Pulmonary artery endothelial cell (primary cell): ENCODE measurements at places on chromosomes 2 and 18. TPM values are rescaled to one million over a fixed set of nuclear protein-coding genes. Genes with fewer than 3 reads are reported as not detected.

The KIF1A gene
- total RNA-seq, result 0.07 TPM in 1 of 2 replicates, not detected in the other

The PHOSPHO2 gene
- 1.5 and 2.0 TPM in 2 replicates for total RNA-seq

The GALR1 gene
- total RNA-seq, result not detected in 2 replicates

The FSIP2 gene
- 0.07 and 0.28 TPM in 2 replicates for total RNA-seq

The CD8B2 gene
- total RNA-seq, result not detected in 2 replicates

The COL4A4 gene
- total RNA-seq, result 0.18 and 0.99 TPM in 2 replicates

The GPR39 gene
- total RNA-seq, result 0.04 TPM in 1 of 2 replicates, not detected in the other

The SERPINB4 gene
- total RNA-seq, result not detected in 2 replicates

The ROCK2 gene
- total RNA-seq, result 53.4 and 77.8 TPM in 2 replicates

The POTEC gene
- total RNA-seq, result not detected in 2 replicates

The UGT1A5 gene
- total RNA-seq, result not detected in 2 replicates

DNA sequence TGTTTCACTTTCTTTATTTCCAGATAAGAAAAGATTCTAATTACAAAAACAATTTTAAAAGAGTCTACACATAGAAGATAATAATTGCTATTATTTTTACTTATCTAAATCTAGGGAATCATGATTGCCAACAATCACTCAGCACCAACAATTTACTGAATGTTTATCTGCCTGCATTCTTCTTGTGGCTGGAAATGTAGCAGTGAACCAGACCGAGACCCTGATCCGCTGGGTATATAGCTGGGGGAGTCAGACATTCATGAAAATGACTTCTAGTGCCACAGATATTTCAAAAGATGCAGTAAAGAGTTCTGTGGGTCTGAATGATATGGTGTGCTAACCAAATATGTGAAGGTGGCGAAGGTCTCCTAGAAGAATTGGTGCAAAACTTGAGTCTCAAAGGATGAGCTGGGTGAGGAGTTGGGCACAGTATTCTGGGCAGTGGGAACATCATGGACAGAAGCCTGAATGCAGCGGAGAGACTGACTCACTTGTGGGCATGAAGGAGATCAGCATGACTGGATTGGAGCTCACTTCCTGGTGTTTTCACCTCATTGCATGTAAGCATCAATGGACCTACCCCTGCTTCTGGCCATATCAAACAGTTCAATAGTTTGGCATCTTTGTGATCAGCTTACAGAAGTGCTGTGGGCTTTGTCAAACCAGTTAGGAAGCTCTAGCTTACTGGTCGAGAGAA, 26.1 kb upstream of the FN1 start:
- DNase-seq, result no peak

DNA sequence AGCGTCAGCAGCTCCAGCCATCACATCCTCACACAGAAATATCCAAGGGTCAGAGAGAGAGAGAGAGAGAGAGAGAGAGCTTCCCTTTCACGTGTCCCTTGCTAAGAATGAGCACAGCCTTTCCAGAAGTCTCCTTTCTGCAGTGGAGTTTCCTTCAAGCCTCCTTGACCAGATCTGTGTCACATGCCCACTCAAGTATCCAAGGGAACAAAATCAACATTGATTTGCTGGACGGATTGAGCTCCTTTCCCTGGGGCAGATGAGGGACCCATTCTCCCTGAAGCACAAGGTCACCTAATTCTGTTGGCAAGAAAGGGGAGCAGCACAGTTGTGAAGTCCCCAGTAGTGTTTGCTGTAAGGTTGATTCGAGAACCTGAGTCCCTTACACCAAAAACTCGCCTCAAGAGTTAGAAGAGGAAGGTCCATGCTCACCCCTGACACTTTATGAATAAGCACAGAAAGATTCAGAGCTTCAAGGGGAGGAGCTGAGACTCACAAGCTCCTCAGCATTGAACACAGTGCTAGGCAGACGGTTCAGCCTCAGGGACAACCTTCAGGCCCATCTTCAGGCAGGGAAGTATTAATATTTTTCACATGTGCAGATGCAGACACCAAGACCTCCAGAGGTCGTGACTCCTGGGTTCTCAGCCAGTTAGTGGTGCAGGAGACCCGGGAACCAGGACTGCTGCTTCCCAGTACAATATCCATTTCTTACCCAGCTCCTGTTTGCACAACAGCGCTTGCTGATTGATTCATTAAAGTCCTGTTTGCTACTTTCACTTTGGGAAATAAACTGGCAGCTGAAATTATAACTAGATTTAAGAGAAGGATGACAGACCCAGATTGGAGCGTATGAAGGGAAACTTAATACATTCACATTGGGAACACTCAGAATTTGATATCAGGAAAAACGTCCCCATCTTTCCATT, 38.2 kb upstream of the MARCO start:
- no peak for DNase-seq

- DNase-seq, result no peak
Observed at GRCh38 chr2:107694667-107695066, 132.0 kb upstream of the RGPD4 start.

DNA sequence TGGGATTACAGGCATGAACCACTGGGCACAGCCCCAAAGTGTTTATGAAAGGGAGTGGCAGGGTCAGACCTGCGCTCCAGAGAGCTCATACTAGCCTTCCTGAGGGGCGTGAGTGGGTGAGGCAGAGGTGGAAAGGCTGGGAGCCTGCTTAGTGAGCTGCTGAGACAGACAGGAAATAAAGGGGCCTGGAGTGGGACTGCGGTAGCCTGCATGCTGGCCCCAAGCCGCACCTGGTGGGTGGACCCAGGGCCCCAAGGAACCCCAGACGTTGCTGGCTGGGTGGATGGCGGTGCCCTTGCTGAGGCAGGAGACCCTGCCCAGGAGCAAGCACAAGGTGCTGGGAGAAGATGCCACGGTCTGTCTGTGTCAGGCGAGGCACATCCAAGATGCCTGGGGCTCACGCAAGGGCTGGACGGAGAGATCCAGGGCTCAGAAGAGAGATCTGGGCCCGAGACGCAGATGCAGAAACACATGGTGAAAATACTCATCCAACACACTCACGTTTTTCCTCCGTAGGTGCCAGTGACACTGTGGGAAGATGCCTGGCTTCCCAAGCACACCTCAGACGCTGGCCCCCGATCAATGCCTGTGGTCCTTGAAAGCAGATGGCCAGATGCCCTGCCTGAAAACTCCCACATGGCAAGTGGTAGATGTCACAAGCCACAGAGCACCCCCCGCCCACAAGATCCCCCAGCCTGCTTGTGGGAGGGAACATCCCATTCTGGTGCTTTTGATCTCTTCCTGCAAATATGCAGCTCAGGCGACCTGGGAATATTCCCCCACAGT, 151.1 kb downstream of the GLI2 start:
- no peak for DNase-seq

DNA sequence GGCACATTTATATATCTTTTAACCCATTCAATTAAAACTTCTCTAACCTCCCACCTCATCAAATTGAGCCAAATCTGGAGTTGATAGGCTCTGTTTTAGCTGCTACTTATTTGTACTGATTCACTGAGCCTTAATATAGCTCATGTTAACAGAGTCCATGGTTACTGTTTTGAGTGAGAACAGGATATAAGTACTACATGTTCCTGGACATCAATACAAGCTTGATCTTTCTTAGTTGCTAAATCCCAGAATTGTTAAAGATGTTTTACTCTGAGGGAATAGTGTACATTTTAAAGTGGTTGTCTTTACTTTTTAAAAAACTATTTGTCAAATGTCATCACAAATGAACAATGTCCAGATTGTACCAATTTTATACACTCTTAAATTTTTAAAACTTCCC, 157.7 kb downstream of the RPRM start:
- DNase-seq, result no peak

- no peak for DNase-seq
Observed at GRCh38 chr2:202763916-202764315, 107.7 kb downstream of the ICA1L start.

DNA sequence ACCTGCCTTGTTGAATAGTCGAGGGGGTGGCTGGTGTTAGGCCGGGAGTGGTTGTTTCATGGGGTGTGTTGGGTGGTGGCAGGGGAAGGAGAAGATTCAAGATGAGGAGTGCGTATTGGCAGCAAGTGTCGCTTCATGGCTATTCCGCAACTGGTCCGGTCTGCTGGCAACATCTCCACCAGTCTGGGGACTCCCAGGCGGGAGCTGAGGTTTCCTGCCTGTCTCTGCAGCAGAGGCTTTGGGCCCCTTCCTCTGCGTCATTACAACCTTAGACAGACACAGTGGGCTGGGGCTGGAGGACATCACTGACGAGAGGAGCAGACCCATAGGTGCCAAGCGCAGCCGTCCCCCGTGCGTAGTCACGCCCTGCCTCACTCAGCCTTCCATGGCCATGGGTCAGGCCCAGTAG, 64.0 kb upstream of the MCFD2 start:
- DNase-seq, result no peak

GRCh38 chr2:120683701-120684100, 52.0 kb upstream of the GLI2 start:
- DNase-seq, result no peak

- no peak for DNase-seq
Observed at GRCh38 chr18:77765468-77765867, 515.8 kb downstream of the GALR1 start.

GRCh38 chr18:54947091-54947490, 12.2 kb downstream of the CCDC68 start:
- DNase-seq, result no peak

- no peak for DNase-seq
Observed at GRCh38 chr2:127796389-127796788, 14.6 kb downstream of the WDR33 start.

GRCh38 chr18:25278394-25278793, 73.6 kb downstream of the ZNF521 start:
- no peak for DNase-seq

DNA sequence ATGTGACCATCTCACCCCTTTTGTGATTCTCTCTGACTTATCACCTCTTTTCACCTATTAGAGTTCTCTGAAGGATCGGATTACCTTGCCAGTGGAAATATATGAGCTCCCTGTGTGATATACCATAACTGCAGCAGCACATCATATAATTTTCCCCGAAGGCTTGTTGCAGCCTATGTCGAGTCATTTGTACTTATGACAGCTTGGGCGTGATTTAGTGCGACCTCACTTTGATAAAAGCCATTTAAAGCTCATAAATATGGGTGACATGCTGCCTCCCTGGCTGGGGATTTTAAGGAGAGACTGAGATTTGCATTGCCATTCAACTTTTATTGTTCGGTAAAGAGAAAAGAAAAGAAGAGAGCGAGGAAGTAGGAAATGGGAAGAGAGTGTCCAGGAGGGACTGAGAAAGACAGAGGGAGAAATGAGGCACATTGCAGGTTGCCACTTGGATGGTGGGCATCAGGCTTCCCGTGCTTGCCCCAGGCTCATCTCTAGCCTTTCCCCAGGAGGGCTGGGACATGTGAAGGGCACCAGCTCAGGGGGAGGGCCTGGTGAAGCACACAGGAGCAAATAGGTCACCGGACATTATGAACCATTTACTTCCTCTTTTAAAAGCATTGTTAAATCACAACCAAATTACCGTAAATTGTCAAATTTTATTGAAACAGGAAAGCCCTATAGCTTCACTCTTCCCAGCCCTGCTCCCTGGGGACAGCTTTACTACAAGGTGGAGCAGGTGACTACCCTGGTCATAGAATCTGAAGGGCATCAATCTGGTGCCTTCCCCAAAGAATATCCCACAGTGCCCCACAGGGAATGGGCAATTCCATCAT, 161.3 kb downstream of the SETBP1 start:
- no peak for DNase-seq

- no peak for DNase-seq
Observed at GRCh38 chr2:25572638-25573037, 100.7 kb downstream of the DTNB start.

DNA sequence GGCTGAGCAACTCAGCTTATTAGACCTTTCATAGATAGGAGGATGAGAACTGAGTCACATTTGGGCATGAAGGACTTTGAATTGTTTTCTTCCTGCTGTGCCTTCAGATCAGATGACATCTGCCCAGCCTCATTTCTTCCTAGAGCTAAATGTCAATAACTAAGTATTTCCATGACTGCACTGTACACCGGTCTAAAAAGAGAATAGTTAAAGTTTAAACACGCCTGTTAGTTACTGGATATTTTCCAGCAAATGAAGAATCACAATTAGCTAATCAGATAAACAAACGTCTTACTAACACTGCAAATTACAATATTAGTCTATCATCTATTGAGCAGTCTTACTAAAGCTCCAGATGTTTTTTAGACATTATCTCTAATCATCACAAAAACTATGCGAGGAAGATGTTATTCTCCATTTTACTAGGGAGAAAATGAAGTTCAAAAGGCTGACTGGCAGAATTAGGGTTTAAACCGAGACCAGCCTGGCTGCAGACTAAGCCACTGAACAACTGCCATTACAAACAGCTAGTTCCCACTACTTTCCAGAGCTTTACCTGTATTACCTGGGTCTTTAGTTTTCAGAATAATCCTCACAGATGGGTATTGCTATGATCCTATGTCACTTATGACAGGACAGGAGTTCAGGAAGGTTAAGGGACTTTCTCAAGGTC, 69.4 kb upstream of the ZNF397 start:
- DNase-seq, result no peak

DNA sequence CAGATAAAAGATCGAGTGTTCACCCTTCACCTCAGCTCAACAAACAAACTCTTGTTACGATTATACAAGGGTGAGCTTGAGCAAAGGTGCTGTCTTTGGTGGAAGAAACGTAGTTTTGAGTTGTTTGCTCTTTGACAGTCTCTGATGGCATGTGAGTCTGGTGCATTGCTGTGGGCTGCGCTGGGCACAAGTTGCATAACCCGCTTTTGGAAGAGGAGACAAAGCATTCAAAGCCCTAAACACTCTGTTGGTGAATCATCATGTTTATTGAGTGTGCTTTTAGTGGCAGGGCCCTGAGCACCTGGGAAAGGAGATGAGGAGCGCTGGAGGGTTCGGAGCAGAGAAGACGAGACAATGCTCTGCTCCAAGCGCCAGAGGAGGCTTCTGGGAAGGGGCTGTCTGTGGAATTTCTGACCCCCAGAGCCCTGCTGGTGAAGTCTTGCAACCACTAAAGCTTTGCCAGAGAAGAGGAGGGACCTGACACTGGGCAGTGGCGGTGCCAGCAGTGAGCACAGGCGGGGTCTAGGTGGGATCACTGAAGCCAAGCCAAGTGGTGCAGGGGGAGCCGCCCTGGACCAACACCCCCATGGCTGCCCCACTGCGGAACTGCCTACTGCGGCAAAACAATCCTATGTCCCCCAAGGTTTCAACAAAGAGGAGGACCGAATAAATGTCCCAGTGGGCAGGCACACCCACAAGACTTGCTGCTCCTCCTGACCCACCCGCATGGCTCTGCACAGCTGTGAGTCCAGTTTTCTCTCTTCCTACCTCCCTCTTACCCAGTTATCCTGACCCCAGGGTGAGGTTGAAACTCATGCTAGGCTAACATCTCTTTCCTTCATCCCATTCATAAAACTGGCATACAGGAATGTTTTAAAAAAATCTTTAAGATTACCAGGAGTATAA, 64.0 kb downstream of the TNFRSF11A start:
- no peak for DNase-seq

GRCh38 chr2:23694058-23695045, 232.6 kb downstream of the ATAD2B start:
- no peak for DNase-seq

DNA sequence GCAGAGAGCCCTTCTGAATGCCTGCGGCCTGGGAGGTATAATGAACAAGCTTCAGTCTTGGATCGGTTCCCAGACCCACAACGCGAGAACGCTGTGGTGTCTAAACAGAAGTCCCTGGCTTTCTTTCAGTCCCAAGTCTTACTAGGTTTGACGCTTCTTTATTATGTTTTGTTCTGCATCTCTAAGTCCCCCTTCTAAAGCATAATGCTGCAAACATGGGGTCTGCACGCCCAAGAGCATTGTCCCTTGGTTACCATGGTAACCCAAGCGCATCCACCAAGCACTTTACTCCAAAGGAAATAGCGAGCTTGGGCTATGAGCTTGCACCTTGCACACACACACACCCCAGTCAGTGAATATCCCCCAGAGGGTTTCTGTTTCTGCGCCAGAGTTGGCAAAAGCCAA, 193.7 kb downstream of the INO80D start:
- no peak for DNase-seq
